ENCODE measurements at places on chromosomes 5 and 9.

DNA sequence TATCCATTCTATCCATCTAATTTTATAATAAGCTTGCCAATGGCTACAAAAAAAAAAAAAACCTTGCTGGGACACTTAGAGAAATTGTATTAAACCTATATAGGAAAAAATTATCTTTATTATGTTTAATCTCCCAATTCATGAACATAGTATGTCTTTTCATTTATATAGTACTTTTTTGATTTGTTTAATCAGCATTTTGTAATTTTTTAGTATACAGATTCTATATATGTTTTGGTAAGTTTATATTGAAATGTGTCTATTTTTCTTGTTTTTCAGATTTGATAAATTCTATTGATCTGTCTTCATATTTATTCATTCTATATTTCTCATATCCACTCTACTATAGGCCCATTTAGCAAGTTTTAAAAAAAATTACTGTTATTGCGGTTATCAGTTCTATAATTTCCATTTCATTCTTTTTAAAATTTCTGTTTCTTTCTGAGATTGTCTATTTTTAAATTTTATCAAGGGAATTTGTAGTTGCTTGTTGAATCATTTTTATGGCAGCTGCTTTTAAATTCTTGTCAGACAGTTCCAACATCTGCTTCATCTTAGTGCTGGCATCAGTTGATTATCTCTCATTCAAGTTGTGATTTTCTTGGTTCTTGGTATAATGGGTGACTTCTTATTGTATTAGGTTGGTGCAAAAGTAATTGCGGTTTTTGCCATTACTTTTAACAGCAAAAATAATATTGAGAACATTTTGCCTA is 170.1 kb upstream of the S1PR3 start:
- DNase-seq = no peak

GRCh38 chr5:36681711-36682110 is 75.3 kb downstream of the SLC1A3 start:
- DNase-seq = no peak

DNA sequence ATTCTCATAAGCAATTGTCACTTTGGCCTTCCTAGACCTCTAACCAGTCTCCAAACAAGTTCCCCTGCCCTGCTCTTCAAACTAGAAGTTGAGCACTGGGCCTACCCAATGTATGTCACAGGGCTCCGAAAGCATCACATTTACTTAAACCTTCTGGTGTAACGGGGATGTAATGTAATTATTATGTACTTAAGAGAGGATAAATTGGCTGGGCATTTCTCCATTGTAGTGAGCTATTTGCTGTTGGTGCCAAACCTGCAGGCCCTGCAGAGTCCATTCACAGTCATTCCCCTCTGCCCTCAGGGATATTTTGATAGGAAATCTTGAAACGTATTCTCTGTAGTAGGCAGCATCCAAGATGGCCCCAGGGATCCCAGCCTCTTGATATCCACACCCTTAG is 64.2 kb upstream of the GNE start:
- no peak for DNase-seq

- peak; percentile 71 for DNase-seq
Observed at GRCh38 chr9:91212596-91213243, 149.0 kb downstream of the AUH start.

DNA sequence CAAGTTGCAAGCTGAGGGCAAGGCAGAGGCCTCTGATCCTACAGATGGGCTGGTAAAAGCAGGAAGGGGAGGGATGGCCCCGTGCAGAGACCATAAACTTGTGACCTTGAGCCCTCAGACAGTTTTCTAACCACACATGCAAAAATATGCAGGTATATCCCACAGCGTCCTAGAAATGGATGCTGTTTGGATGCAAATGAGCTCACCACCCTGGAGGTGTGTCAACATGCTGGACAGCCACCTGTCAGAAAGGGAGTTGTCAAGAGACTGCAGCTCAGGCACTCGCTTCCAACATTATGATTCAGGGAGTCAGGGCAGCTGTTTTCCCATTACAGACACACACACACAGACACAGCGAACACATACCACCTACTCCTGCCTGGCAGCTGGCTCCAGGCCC is 97.3 kb upstream of the PANK3 start:
- DNase-seq = no peak

GRCh38 chr9:108496846-108497245 is 358.9 kb downstream of the ACTL7B start:
- no peak for DNase-seq

GRCh38 chr9:111731928-111732327 is 62.8 kb downstream of the SHOC1 start:
- DNase-seq = no peak

- no peak for DNase-seq
Observed at GRCh38 chr9:25481372-25481771, 196.9 kb downstream of the TUSC1 start.

- no peak for DNase-seq
Observed at GRCh38 chr5:144422018-144422727, 251.5 kb downstream of the KCTD16 start.

- DNase-seq = no peak
Observed at GRCh38 chr5:24320643-24321042, 324.1 kb downstream of the CDH10 start.

GRCh38 chr9:137176302-137177182 is 4.7 kb upstream of the TMEM210 start:
- DNase-seq = peak; percentile 52

GRCh38 chr5:122756264-122756911 is 18.5 kb upstream of the SNX2 start:
- DNase-seq = no peak

- peak; percentile 84 for DNase-seq
Observed at GRCh38 chr9:71744754-71745521, 23.4 kb downstream of the CEMIP2 start.

- DNase-seq = no peak
Observed at GRCh38 chr5:116361171-116361967, 213.3 kb downstream of the SEMA6A start.

DNA sequence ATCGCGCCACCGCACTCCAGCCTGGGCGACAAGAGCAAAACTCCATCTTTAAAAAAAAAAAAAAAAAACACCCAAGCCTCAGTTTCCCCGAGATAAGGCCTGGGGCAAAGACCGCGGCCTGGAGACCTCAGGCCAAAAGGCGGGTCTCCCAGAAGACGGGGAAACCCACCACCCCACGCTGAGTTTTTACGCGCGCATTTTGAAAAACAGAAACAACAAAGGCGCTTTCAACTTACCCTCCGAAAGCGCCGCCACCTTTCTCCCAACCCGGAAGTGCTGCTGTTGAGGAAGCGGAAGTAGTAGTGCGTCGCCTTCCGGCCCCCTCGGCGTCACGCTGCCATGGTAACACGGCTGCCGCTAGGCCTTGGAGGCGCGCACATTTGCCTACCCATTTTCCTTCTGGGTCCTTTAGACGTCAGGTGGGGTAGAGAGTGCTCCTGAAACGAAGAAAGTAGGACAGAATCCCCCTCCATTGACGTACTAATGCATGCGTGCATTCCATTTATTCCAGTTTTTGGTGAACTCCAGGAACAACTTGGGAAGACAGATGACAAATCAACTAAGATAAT is at the start of gene TTF1:
Gene TTF1 (minus strand): TSS at position 287 of the 569 bp plus-strand sequence. CDS start 4,019 bp downstream, outside the sequence.
- DNase-seq = peak; percentile 94

GRCh38 chr5:91142819-91143218 is 240.3 kb downstream of the ARRDC3 start:
- no peak for DNase-seq

DNA sequence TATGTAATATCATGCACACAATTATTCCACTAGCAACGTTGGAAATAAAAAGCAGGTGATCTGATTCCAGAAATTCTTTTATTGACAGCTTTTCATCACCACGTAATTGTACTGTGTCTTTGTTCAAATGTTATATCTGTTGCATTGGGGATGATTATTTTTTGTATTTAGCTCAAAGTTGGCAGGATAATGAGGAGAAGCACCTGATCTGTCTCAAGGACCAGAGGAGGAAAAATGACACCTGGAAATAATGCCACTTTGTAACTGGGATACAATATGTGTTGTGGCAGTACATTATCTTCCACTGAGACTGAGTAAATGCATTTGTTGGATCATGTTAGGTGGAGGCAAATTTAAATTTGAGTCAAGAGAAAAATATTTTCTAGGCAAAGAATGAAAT is 1298.8 kb upstream of the CDH6 start:
- no peak for DNase-seq

Data from trophoblast cell (in vitro differentiated cells and primary cell).